ENCODE measurements at places on chromosomes 1 and 21.

- DNase-seq = no peak
These were observed 123.9 kb downstream of the CYYR1 start for GRCh38 chr21:26449161-26449560.

GRCh38 chr1:214843281-214843680 lies 239.3 kb upstream of the KCNK2 start:
- no peak for DNase-seq

- no peak for DNase-seq
These were observed 175.8 kb downstream of the APP start for GRCh38 chr21:25994758-25995163.

DNA sequence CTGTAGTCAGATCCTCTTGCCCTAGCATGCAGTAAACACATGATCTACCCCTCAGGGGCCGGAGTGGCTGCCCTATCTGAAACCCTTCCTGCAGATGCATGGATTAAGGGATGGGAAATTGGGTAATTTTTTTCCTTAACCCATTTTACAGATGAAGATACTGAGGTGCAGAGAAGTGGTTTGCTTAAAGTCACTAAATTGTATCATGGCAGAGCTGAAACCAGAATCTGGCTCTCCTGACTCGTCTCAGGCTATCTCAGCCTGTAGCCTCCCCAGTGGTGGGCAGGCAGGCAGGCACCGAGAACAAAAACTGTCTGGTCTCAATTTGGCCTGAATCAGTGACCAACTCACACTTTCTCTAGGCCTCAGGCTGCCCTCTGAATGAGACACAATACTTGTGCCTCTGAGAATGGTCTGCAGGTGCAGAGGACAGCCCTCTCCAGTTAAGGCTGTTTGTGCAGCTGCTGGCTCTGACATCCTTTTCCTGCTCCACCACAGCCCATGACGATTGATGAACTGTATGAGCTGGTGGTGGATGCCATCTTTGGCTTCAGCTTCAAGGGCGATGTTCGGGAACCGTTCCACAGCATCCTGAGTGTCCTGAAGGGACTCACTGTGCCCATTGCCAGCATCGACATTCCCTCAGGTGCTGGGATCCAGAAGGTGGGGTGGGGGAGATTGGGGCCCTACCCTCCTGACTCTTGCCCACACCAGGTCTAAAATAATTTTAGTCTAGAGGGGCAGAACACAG lies 1.5 kb downstream of the NAXE start:
- DNase-seq = no peak

GRCh38 chr1:30106125-30106524 lies 617.3 kb downstream of the MATN1 start:
- DNase-seq = no peak

DNA sequence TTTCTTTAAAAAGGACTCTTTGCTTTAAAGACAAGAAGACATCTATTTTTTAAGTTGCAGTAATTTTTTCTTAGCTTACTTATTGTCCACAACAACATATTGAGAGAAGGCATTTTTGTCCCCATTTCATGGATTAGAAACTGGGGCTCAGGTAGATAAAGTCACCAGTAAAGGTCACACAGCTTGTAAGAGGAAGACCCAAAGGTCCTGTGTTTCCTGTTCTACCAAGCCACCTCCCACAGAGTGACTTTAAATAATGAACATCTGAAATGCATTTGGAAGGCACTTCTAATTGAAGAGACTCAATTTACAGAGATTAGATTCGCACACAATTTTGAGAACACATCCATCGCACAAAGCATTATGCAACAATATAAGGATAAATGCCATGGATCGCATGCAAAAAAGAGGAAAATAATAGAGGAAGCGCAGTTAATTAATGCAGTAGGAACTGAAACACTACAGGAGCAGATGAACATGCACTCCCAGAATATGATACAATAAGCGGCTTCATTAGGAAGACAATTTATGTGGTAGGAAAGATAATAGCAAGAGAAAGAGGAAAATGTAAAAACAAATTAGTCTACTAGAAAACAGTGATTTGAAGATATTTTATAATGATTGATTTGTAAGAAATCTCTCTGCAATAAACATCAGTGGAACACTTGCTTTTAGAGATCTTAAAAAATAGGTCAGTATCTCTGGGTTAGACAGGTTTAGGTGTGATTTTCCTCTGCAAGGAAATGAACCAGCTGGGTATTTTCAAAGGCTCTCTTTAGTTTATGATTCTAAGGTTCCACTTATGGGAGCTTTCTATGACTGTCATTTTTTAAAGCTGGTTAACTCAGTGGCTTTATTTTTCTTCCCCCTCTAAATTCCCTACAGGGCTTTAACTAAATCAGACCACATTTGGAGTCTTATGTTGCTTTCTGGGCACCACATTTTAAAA lies 27.1 kb upstream of the CD2 start:
- no peak for DNase-seq

DNA sequence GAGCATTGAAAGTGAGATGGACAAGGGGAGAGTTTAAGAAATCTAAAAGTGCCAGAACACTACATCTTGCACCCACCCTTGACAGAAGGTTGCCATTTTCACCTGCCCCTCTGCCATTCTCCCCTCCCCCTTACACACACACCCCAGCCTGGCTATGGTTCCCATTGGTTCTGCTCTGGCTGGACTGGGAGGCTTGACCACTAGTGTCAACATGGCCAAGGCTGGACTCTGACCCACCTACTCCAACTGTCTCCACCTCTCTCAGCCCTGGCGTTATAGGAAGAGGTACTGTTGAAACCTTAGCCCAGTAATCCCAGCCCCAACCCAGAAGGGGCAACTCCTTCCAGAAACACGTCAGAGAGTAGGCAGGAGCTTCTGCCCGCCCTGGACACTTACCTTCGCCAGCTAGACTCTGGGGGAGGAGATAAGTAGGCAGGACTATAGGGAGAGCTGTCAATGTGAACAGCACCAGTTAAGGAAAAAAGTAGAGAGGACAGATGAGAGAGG lies 4.5 kb downstream of the CRTC2 start:
- no peak for DNase-seq

- peak; percentile 91 for DNase-seq
These were observed 1.9 kb downstream of the S100A11 start for GRCh38 chr1:152034654-152035538.

- DNase-seq = no peak
These were observed 4.5 kb downstream of the DHCR24 start for GRCh38 chr1:54882519-54882918.

DNA sequence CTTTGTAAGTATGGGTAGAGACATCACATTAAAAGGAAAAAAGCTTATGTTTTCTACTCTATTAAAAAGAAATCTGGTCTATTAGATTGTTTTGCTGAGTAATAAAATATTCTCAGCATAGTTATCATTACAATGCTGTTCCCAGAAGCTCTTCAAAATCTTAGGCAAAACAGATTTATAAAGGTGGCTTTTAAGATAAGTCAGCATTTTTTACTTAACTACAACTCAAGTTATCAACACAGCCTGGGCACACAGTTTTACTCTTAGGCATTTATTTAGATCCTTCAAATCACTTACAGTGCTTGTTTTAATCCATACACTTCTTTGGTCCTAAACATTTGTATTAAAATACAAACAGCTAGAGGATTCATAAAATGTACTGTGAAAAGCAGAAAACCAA lies 534.8 kb upstream of the NCAM2 start:
- DNase-seq = no peak

- DNase-seq = no peak
These were observed 26.7 kb downstream of the ASTN1 start for GRCh38 chr1:177137814-177138213.

GRCh38 chr1:167663002-167663772 lies 33.2 kb downstream of the RCSD1 start:
- no peak for DNase-seq
